ENCODE measurements at places on chromosomes 11 and 22.

- DNase-seq: no peak
Measured at GRCh38 chr11:108213784-108214183, 8.7 kb downstream of the NPAT start.

GRCh38 chr11:48028914-48029680, 48.7 kb downstream of the PTPRJ start:
- peak; percentile 49 for DNase-seq

- DNase-seq: no peak
Measured at GRCh38 chr22:47442821-47443220, 680.4 kb downstream of the TBC1D22A start.

DNA sequence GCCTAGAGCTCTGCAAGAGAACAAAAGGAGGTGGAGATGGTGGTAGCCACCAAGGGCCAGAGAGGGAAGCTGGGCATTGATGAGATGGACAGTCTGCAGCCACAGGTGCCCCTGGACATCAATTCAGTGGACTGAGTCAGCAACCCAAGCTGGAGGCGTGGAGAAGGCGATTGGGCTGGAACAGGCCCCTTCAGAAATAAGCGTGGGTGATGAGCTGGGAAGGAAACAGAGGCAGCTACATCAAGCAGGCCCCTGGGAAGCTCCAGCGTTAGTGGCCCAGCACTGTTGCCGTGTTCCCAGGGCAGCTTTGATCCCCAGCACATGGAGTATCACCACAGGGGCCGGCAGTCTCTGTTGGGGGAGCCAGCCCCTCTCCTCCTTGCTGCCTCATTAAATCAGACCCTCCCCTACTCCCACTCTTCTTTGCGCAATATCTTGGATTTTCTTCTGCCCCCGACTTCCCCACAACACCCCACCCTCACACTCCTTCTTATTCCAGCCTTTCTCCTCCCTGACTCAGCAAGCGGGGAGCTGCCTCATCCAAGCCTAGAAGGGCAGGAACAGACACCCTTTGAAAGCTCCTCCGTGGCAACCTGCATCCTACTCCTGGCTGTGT, 31.7 kb upstream of the OAF start:
- no peak for DNase-seq

DNA sequence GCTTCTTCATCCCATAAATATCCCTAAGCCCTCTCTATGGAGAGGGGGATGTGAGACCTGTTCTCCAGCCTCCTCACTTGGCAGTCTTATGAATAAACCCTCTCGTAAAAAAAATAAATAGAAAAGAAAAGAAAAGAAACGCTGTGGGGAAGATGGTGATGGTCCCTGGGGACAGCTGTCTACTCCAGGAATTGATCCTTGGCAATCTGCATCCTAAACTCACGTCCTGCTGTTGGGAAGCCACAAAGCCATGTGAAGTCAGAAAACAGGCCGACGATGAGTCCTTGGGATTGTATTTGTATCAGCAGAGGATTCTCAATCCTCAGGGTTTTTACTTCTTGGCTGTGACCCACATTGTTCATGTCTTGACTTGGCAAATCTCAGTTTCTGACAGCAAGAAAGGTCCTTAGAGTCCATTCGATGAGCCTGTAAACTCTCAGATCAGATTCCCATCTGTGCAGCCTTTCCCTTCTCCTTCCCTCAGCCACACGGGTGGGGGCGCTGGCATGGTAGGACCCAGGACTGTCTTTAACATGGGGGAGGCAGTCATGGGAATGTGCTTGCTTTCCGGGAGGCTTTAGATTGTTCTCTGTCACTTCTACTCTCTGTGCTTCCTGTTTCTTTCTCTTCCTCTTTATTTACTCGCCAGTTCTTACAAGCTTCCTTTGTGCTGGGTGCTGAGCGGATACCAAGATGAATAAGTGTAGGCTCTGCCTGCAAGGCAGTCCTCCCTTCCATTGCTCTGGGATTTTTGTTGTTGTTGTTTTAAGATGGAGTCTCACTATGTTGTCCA, 24.9 kb downstream of the TCP11L1 start:
- DNase-seq: no peak

GRCh38 chr11:13859892-13860291, 102.6 kb upstream of the SPON1 start:
- DNase-seq: no peak

DNA sequence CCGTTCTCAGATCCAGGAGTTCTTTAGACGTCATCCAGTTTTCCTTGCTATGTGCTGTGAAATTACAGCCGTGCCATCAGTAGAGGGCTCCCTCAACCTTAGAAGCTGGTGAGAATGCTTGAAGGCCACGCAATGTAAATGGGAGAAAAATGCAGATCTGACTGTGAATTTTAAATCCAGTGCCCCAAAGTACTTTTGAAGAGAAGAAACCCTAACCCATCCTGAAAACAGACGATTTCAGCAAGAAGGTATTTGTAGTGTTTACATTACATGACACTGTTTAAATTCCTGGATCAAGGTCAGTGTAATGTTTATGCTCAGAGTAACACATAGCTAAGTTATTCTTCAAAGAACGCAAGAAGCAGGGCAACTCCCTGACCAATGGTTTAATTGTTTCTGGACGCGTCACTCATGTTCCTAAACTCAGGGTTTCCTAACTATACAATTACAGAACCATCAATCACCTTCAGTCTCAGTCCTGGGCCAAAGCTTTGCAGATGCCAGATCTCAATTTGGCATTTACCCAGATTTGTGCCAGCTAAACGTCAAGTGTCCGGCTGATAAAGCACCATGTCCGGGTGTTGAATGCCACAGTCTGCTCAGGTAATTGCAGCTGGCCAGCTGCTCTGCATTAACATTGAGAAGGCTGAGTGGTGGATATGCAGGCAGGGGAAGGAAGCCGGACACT, 38.2 kb downstream of the ADAMTS8 start:
- DNase-seq: peak; percentile 74

GRCh38 chr11:19974886-19975285, 185.4 kb downstream of the DBX1 start:
- DNase-seq: no peak

- DNase-seq: peak; percentile 71
Measured at GRCh38 chr11:72812967-72813739, 1.1 kb upstream of the ATG16L2 start.
